Stimulated activated CD4-positive, alpha-beta T cell treated with anti-CD3 and anti-CD28 coated beads, Interleukin-15, amount 100 ng/mL, for 1 hour (primary cell): ENCODE measurements at places on chromosomes 2 and 18.

DNA sequence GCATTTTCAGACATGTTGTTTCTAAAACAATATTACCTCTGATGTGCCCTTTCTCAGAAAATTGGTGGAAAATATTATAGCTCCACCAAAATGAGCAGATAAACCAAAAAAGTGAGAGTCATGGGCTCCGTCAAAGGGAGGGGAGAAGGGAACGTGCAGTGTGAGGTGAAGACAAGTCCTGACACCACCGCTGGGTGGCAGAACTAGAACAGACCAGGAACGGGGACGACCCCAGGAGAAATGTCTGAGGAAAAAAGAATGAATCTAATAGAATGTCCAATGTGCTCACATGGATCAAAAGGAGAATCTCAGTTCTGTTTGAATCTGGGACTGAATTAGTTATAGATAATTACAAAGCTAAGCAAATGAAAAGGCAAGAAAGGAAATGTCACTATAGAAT, 22.6 kb upstream of the BCL2 start:
- no peak for DNase-seq

DNA sequence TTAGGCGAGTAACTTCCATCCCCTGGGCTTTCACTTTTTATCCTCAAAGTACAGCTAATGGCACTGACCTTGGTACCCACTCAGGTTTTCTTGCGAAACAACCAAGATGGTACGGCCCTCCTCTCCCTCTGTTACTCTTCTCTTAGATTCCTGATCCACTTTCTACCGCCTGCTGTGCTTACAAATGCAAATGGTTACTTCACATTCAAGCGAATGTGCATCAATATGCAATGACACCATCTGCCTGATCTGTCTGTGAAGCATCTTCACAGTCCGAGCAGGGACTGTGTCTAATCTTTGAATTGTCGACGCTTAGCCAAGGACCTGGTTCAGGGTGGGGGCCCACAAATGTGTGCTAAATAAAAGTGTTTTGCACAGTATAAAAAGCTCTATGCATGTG, 112.2 kb downstream of the TRIB2 start:
- no peak for DNase-seq

DNA sequence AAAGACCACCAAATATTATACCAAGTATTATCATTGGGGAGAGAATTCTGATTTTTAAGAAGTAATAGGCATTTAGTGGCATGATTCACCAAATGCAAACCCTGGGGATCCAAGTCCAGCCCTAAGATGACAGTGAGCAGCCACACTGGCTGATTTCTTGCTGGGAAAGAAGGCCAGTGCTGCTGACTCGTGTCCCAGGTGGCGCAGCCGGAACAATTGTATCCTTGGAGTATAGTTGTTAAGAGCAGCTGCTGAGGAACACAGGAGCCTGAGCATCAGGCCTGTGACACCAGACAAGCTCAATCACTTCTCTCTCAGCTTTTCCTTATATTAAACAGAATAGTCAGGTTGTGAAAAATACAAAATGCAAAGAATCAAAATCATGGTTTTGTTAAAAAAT, 48.4 kb downstream of the LRP1B start:
- no peak for DNase-seq

DNA sequence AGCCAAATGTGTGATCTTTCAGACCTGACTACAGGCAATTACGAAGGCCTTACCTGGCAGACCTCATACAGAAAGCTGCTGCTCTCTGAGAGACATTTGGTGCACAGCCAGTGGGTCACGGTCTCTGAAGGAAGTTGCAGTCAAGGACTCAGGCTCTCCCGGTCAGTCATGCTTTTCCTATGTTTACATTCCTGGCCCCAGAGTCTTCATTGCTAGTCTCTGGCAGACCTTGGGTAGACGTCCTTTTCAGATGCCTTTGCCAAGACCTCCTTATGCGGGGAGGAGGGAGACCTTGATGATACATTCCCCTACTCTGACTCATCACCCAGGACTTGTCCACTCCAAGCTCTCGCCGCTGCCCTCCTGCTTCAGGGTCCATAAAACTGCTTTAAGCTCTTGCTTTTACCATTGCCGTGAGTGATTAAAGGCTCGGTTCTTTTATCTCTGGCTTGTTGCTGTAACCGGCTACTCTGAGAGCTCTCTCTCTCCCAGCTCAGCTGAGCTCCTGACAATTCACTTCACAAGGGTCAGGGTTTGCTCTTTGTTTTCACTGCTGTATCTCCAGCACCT, 62.0 kb upstream of the SLC35F5 start:
- DNase-seq: no peak

GRCh38 chr2:45728458-45728942, 77.0 kb downstream of the PRKCE start:
- no peak for DNase-seq

DNA sequence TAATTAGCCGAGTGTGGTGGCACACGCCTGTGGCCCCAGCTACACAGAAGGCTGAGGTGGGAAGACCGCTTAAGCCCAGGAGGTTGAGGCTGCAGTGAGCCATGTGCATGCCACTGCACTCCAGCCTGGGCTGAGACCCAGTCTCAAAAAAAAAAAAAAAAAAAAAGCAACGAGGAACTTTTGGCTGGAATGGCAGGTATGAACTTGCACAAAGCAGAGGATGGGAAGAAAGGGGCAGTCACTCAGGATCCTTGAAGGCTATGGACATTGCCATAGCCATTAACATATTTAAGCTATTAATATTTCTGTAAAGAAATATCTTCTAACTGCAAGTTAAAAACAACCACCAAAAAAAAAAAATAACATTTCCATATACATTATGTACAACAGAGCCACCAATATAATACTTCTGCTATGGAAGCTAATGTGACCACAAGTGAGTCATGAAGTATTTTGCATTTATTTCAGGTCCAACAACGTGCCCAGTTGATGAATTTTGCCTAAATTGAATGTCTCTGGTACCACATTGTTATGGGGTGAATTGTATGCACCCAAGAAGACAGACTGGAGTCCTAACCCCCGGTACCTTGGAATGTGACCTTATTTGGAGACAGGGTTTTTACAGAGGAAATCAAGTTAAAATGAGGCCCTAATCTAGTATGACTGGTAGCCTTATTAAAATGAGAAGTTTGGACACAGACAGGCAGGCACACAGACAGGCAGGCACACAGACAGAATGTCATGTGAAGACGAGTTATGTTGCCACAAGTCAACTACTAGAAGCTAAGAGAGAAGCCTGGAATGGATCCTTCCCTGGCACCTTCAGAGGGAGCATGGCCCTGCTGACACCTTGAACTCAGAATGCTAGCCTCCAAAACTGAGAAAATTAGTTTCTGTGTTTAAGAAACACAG, 102.8 kb downstream of the RBMS1 start:
- no peak for DNase-seq

DNA sequence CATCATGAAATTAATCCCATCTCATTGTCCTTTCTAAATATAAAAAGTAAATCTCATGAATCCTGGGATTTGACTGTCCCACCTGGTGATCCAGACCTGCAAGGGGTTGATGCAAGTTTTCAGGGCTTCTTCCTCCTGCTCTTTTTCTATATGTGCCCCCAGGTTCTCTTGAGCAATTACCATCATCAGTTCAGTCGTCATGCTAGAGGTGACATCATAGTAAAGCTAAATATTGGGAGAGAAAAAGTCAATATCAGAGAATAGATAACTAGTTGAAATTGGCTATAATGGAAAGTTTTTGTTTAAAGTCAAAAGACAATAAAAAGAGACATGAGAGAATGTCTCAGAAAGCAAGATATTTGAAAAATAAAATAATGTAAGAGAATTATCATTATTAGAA, 8.3 kb downstream of the MDH1B start:
- DNase-seq: no peak

- DNase-seq: no peak
Observed at GRCh38 chr2:237205561-237205971, 119.9 kb downstream of the COPS8 start.

- no peak for DNase-seq
Observed at GRCh38 chr2:207465894-207466293, 63.9 kb upstream of the CREB1 start.

DNA sequence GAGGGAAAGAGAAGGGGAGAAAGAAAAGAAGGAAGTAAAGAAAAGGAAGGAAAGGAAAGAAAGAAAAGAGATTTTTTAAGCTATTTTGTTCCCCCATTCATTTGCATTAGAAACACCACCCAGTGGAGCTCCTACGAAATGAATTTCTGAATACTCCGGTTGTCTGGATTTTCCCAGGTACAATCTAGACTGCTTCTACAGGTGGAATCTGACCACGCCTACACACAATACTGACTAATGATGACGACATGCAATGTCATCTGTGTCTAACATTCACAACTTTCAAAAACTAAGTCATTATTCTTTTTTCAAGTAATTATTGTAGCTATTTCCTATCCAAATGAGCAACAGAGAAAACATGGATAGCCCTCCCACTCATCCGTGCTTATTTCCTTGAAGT, 121.7 kb downstream of the ZNF516 start:
- no peak for DNase-seq

GRCh38 chr18:42141439-42141838, 186.4 kb downstream of the PIK3C3 start:
- no peak for DNase-seq
